ENCODE measurements at places on chromosomes 12 and 14.

DNA sequence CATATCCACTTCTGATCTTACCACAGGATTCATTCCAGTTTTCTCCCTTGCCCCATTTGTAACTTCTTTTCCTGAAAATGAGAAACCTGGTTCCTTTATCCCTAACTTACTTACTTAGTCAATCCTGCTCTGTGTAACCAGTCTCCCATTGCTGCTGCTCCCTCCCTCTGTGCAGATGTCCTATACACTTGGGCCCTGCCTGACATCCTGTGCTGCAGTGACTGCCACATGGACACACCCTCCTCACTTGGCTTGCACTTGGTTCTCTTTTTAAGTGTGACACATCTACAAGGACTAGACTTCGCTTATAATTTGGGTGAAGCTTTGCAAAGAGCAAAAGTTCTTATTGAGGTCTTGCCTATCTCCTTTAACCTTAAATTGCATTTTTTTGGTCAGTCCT is 51.4 kb downstream of the FGD4 start:
- DNase-seq: no peak

DNA sequence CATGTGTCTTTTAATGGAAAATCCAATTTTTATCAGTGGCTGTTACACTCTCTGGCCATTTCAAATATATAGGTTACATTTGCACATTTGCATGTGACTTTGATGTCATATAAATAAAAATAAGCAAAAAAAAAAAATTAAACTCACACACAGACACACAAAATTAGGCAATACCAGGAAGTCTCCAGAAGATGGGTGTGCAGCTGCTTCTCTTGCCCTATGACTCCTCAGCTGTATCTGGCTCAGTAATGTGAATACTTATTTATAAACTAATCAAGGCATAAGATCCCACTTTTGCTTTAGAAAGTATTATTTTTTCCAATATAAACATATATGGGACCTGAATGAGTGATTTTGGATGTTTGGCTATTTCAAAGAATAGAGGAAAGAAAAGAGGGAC is 461.1 kb downstream of the LRIG3 start:
- no peak for DNase-seq

DNA sequence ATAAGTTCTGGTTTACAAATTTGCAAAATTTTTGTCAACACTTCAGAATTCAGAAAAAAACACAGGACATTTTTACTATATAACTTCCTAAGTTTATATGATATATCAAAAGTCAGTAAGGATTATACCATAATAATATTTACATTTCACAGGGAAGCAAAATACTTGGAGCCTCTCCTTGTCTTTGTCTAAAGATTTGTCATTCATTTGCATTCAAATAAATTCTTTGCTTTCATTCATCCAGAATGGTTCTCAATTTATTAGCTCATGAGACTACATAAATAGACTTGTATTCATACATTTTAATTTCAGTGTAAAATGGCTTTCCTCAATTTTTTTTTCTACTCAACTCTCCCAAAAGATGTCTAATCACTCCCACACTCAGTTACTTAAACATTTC is 96.4 kb downstream of the SLC38A6 start:
- DNase-seq: no peak

DNA sequence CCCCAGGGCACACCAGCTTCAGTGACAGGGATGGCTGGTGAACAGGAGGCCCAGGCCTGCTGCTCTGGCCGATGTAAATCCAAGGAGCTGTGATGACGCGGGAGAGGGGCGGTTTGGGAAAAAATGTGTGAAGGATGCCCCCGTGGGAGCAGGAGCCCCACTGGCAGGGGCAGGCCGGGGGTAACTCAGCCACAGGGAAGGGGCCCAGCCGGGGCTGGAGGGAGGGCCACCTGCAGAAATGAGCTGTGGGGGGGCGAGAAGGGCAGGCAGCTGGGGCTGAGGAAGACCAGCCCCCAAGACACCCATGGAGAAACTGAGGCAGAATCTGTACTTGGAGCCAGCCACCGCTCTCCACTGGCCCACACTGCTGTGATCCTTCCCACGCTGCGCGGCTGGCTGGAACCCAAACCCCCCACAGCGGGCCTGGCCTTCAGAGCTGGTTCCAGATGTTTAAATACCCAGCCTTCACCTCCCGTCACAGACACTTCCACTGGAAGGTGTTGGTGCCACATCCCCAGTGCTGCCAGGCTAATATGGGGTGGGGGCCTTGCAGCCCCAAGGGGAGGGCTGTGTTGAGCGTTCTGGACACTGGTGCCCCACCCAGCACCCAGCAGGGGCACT is 28.5 kb upstream of the ANKRD9 start:
- no peak for DNase-seq

DNA sequence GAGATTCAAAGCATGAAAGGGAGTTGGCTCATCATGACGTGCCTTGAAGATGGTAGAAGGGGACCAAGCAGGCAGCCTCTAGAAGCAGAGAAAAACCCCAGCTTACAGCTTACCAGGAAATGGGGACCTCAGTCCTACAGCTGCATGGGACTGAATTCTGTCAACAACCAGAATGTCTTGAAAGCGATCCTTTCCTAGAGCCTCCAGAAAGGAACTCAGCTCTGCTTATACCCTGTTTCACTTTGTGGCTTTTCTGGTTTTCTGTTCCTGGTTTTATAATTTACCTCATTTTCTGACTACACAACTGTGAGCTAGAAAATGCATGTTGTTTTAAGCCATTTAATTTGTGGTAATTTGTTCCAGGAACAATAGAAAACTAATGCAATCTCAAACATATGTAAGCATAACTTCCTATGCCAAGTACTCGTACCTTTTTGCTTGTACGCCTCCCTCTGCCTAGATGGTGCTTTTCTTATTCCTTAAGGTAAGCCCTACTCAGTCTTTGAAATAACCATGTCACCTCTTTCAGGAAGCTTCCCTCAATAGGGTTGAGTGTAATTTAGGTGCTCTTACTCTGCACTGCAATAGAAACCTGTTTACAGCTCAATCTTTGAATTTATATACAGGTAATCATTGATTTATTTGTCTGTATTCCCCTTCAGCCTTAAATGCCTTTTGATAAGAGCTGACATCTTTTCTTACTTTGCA is 348.8 kb downstream of the TMEM117 start:
- DNase-seq: no peak
